NCI-H1694 treated with DMSO at 0.1 percent for 48 hours (cell line): ENCODE measurements at places on chromosomes 6 and 20.

GRCh38 chr20:43744966-43745730 lies 18.3 kb upstream of the GTSF1L start:
- no peak for DNase-seq

DNA sequence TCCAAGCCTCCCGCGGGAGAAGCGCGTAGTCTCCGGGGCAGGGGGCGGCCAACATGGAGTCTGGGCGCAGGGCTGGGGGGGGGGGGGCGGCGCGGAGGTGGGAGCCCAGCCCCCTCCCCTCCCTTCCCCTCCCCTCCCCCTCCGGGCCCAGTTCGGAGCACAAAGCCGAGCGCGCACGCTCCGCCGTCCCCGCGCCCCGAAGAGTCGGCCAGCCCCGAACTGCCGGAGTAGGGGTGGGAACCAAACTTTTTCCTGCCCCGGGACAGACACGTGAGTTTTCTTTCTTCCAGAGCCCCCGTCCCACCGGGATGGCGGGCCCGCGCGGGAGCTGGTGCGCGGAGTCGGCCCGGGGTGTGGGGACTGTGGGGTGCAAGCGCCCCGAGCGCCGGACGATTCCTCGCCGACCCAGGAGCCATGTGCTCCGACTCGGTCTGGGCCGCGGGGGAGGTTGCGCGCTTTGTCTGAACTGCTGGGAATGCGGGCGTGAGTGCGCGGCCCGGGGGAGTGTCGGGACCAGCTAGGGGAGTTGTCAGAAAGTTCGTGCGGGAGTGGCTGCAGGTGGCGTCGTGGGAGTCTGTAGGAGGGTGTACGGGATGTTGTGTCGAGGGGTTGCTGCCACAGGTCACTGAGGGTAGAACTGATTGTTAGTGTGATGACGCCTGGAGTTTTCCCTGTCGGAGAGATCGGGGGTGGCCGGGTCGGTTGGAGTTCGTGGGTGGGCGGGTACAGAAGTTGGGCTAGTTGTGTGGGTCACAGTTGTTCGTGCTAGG lies 1.2 kb downstream of the TGIF2 start:
- DNase-seq, result peak; percentile 10

DNA sequence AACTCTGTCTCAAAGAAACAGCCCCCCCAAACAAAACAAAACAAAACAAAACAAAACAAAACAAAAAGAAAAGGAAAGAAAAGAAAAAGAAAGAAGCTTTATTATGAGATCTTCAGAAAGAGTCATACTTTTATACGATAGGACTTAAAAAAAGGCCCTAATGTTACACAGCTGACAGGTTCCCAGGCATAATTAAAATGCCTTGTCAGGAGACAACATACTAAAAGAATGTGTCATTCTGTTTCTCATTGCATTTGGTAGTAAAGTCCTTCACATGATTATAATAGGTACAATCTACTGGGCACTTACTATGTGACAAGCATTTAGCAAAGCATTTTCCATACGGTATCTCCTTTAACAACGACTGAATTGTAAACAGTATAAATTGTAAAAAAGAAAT lies 36.4 kb upstream of the RPN2 start:
- no peak for DNase-seq

DNA sequence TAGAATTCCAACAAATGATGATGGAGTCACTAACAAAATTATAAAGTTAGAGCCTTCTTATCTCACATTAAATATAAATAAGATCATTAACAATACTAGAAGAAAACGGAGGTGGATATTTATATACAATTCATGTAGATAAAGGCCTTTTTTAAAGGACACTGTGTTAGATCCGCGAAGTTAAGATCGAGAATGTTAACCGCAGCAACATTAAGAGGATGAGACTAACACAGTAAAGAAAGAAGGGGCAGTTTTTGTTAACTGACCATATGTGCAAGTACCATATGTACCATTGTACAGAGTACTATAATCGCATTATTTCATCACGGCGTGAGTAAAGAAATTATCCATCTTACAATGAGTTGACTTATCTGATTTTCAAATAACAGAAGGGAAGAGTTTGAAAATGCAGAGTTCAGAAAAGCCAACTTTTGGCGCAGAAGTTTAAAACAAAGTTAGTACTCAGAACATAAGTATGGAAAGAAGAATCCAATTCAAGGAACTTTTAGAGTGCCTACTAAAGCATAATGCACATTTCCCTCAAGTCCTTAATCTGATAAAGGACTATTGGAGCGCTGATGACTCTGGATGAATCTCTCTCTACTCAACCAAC lies 1.4 kb downstream of the FBXL4 start:
- no peak for DNase-seq

- DNase-seq, result no peak
Measured at GRCh38 chr6:107129370-107129925, 14.1 kb upstream of the BEND3 start.

GRCh38 chr6:167832497-167833395 lies 6.0 kb downstream of the AFDN start:
- DNase-seq, result no peak

GRCh38 chr6:148451690-148452089 lies 109.1 kb downstream of the SASH1 start:
- DNase-seq, result no peak

DNA sequence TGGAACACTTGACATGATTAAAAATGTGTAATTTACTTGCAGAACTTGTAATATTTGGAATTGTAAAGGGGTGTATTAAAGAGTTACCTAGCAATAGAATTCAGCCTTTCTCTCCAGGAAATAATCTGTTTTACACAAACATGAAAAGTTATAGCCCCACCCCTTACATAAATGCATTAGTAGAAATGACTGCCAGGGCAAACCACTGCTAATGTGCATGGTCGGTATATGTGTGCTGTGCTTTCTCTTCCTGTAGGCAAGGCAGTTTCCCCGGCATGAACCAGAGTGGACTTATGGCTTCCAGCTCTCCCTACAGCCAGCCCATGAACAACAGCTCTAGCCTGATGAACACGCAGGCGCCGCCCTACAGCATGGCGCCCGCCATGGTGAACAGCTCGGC lies 156.5 kb downstream of the TMEM242 start:
- no peak for DNase-seq

DNA sequence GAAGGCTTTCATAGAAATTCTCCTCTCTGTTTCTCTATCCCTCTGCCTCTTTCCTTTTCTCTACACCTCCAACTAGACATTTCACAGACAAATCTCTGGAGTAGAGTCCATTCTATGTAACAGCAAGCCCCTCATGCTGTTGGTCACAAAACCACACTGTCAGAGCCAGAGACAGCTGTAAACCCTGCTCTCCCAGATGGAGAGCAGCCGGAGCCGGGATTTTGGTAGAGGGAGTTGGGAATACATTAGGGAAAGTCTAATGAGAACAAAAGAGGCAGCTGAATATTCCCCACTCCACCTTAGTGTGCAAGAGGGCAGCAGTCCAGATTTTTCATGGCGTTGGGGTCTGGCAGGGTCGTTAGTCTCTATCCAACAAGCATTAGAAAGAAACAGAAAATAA lies 68.3 kb upstream of the EDN1 start:
- DNase-seq, result no peak

DNA sequence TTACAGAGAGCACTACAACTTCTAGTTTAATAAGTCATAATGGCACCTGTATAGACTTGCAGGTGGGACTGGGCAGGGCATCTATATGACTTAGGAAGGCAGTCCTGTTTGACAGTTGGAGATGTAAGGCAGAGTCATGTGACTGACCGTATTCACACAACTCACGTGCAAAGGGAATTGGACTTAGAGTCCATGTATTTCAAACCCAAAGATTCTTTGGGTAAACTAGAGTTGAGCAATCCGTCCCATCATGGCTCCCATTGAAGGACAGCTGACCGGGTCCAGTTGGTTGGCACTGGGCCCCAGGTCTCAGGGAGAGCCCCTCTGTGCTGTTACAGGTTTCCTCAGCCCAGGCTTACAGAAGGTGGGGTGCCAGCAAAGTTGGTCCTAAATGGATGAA lies 121.9 kb downstream of the ARID1B start:
- DNase-seq, result no peak

DNA sequence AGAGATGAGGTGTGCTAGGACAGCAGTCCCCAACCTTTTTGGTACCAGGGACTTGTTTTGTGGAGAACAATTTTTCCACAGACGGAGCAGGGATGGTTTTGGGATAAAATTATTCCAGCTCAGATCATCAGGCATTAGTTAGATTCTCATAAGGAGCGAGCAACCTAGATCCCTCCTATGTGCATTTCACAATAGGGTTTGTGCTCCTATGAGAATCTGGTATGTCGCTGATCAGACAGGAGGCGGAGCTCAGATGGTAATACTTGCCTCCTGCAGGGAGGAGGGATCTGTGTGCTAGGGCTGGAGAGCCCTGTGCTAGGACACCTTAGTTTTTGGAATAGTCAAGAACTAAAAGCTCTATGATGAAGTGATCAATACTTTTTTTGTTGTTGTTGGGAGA lies 2.5 kb downstream of the SMIM13 start:
- no peak for DNase-seq

- DNase-seq, result peak; percentile 30
Measured at GRCh38 chr6:135535989-135536414, 38.5 kb upstream of the AHI1 start.

DNA sequence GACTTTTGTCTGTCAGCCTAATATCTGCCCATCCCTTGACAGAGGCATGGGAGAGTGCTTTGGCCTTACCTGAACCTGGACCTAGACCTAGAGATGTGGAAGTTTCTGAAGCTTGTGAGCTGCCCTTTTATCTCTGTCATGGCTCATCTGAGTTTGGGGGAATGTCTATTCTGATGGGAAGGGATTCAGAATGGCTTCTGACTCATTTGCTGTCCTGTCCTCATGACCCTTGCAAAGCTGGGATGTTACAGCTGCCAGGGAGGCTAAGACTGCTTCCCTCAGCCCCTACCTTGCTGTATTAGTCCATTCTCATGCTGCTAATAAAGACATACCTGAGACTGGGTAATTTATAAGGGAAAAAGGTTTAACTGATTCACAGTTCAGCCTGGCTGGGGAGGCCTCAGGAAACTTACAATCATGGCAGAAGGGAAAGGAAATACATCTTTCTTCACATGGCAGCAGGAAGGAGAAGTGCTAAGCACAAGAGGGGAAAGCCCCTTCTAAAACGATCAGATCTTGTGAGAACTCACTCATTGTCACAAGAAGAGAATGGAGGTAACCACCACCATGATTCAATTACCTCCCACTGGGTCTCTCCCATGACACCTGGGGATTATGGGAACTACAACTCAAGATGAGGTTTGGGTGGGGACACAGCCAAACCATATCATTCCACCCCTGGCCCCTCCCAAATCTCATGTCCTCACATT lies 252.2 kb downstream of the ERMARD start:
- no peak for DNase-seq

DNA sequence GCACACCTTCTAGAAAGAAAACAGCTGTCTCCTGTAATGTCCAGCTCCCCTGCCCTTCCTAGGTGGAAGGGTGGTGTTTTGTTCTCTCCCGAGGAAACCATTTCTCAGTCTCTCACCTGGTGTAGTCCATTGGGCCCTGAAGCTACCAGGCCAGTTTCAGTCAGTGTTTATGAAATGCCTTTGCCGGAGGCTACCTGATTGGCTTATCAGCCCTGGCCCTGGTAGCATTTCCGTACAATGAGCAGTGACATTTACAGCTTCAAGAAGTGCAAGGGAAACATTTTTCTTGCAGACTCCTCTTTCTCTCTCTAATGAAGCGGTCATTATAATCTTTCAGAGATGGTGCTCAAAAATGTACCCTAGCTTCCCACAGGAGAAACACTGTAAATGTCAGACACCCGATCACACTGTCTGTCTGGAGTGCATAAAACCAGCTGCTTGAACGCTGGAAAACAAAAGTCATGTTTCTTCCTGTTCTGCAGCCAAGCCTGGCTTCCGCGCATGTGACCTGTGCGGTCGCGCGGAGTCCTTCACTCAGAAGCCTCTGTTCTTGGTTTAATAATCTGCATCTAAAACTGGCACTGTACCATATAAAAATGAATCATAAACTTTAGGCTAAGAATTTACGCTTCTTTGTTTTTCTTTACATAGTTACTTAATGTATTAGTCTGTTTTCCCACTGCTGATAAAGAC lies 28.4 kb upstream of the SAYSD1 start:
- no peak for DNase-seq

- DNase-seq, result no peak
Measured at GRCh38 chr20:13009682-13010406, 1.1 kb downstream of the SPTLC3 start.

DNA sequence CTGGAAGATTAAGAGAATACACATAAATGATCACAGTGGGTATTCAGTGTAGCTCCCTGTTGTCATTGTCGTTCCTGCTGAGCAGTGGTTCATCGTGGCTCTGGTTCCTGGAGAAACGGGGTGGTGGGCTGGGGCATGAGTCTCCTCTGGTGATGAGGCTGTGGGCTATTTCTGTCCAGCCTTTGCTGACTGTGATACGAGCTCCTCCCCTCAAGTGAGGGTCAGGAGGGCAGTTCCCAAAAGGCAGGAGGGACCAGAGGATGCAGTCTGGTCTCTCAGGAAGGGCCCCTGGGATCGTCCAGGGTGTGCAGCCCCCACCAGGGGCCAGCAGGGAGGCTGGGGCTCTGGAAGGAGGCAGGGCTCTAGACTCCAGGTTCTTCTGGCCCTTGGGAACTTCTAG lies 31.1 kb upstream of the DLGAP4 start:
- DNase-seq, result no peak

DNA sequence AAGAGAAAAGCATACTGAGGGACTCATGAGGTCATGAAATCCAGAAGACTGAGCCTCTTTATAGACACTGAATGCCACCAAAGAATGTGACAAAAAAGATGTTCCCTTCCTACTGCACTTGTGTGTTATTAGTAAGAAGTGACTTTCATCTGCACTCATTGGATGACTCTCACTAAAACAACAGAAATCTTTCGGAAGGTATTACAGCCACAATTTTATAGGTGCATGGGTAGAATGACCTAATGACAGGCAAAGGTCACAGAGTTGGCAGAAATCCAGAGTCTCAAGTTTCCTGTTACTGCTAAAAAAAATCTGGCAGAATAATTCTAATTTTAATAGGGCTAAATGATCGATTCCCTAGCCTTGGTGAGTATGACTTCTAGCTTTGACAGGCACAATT lies 13.3 kb downstream of the PKHD1 start:
- no peak for DNase-seq

DNA sequence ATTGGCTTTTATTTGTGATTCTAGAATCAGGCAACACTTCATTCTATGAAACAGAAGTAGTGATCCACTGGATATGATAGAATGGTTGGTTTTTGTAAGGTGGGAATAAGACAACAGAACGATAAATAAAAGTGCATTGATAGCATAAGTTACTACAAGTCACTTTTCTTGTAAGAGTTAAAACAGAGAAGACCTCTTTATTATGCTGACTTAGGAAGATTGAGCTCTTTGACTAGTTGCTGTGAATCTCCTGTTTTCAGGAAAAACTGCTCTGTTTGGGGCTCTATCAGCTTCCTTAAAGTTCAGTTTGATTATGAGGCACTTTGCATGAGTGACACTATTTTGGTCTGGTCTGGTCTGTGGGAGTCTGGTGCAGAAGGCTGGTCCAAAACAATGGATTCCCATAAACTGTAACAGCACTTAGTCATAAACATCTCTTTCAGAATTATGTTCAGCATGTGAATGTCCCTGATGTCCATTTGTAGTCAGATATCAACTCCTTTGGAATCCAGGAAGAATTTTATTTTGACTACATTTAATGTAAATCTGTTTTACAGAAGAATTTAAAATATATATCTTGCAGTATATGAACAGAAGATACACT lies 35.0 kb upstream of the DSE start:
- no peak for DNase-seq

GRCh38 chr20:47546184-47547033 lies 44.7 kb downstream of the NCOA3 start:
- DNase-seq, result no peak

- no peak for DNase-seq
Measured at GRCh38 chr6:143107911-143108761, 47.4 kb downstream of the AIG1 start.
